ENCODE measurements at places on chromosomes 5 and 9.

DNA sequence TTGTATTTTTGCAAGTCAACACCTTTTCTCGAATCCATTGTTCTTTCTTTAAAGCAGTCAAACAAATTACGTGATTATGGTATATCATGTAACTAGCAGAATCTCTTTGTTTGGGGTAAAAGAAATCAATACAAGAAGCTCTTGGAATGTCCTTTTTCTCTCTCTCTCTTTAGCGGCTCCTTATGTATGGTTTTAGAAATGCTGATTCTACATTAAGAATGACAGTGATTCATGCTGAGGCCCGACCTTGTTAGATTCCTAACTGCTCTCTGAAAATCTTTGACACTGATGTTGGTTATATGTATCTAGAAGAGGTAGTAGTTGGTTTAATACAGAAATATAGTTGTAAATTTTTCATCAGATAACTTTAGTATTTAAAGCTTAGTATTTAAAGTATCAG lies 76.4 kb downstream of the SNX24 start:
- no peak for DNase-seq

DNA sequence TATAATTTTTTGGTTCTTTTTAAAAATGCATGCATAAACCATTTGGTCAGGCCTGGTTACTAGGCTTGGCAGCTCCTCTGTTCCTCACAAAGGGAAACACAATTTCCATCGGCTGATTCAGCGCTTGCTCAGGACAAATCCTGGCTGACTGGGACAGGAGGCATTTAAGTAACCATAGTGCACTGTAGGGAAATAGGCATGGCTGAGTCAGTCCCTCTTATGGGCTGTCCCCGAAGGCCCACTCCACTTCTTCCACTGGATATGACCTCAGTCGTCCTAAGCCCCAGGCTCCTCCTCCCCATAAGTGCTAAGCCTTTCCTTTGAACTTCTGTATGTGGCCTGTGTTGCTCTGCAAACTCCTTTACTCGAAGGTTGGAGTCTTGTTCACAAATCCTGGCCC lies 71.2 kb upstream of the GLIS3 start:
- no peak for DNase-seq

GRCh38 chr5:34460496-34460895 lies 195.6 kb upstream of the RAI14 start:
- DNase-seq = no peak

DNA sequence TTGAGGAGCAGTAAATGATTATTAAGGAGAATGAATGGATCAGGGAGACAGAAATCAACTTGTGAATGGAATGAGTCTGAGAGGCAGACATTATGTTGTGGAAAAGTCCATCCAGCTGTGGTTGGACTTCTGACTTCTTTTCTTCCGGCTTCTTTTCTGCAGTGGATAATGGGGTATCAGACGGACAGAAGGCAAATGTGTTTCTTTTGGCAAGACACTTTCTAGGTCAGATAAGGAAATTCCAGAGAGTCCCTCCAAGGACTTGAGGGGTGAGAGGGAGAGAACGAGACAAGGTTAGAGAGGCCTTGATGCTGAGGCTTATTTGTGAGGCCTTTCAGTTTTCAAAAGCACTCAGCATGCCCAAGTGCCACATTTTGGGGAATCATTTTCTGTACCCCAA lies 17.1 kb upstream of the GRHPR start:
- DNase-seq = no peak

DNA sequence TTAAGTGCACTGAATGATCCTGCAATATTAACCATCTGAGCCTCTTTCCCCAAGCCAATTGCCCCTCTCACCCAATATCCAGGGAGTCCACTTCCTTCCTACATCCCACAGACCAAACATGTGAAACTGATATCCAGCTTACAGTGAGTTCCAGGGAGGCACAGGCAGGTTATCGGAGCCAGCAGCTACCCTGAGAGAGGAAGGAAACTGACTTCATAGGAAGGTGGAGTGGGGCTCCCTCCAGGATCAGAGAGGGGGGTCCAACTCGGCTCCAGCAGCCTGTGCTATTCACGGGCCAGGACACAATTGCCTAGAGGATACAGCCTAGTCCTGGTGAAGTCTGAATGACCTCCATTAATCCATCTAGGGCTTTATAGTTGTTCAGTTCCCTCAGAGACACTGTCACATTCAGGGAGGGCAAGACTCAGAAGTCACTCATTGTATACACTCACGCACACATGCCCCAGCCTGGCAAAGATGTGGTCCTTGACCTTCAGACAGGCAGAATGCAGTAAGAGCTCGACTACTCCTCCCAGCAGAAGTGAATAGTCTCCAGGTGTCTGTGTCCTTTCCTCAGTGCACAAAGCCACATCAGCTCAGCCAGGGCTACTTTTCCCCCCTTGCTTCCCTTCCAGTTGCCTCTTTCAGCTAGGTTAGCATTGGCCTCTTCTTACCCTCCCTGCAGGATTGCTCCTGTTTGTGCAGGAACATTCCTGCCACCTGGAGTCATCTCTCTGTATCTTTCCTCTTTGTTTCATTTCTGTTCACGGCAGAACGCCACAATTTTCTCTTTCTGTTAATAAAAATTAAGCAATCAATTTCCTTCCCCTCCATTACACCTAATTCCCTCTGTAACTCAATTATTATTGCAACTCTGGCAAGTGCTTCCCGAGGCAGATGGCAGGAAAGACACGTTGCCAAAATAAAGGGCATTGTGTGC lies 501.7 kb downstream of the ARHGEF28 start:
- DNase-seq = no peak

DNA sequence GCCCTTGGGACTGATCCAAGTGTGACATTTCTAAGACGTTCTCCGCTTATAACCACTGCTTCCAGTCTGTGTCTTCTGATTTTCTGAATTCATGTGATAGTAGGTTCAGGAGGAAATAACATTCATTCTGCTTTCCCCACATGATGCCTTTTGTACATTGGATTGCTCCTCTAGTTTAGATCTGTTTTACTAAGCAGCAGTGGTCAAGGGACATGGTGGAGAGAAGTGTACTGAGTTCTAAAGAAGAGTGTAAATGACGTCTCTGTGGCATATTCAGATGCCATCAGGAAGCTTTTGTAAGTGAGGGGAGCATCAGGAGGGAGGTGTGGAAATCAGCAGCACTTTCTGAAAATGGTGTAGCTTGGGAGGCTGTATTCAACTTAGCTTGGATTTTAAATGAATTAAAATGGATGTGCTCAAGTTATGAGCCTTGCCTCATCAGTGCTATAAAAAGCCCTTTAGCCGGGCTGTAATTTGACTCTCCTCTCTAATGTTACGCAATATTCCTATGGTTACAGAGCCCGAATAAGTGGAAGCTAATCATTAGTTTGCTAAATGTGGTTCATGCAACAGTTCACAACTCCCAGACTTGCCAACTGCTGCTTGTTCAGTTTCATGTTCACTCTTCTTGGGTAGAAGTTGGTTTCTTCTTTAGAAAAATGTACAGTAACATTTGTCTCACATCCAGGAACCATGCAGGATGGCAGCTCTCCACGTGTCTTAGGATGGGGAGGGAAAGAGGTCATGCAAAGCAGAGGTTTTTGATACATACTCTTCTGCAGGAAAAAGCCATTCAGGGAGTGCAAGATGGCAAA lies 281.3 kb downstream of the ARHGAP26 start:
- DNase-seq = no peak

DNA sequence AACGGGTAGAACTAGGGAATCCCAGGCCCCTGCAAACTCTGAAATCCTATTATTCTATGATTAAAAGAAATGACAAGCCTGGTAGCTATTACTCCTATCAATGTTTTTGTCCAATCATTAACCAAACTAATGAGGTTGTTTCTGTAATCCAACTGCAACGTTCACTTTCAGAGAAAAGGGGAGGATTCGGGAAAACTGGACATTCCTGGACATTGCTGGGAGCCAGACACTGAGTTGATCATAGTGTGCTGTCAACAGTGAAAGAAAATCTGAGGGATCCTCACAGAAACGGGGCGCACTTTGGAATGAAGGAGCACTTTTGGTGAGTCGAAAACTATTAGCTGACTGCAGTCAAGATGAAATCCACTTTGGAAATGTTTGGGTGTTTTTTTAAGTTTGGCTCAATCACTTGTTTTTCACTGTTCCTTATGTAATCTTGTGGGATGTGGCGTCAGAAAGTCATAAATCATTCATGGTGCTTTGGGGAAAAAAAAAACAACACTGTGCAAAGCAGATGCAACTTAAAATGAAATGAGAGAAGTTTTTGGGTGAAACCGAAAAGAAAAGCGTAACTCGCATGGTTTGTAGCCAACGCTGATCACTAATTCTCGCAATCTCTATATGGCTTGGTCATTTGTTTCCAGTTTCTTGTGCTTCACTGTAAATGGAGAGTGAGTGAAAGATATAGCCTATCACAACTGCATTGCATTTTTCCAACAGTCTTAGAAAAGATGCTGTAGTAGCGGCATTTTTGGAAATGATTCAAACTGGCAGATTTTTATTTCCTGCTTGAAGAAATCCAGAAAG lies 51.2 kb upstream of the ADRA1B start:
- DNase-seq = no peak

DNA sequence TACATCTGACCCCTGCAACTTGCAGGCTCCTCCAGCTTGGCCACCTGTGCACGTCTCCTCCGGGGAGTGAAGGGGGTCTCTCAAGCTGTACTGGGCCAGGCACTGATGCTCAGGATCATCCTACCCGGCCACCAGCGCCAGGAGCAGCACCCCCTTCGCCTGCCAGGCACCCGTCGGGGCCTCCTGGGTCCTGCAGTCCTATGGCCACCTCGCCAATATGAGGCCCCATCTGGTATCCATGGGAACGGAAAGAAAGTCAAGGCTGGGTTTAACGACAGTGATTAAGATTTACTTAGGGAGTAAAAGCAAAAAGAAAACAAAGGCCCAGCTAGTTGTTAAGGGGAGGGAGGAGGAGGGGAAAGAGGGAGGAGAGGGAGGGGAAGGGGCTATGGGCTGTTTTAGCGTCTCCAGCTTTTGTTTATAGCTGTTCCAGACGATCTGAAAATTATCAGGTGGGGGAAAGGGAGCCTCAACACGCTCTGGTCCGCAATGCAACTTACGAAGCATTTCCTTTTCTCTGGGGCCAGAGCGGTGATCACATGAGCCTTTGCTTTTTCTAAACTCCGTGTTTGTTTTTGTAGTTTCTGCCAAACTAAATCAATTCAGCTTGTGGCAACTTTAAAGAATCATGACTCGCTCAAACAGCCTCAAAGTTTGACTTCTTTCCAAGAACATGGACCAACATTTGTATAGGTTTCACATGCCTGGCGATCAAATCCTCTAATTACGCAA lies 132.4 kb downstream of the ROR2 start:
- no peak for DNase-seq

DNA sequence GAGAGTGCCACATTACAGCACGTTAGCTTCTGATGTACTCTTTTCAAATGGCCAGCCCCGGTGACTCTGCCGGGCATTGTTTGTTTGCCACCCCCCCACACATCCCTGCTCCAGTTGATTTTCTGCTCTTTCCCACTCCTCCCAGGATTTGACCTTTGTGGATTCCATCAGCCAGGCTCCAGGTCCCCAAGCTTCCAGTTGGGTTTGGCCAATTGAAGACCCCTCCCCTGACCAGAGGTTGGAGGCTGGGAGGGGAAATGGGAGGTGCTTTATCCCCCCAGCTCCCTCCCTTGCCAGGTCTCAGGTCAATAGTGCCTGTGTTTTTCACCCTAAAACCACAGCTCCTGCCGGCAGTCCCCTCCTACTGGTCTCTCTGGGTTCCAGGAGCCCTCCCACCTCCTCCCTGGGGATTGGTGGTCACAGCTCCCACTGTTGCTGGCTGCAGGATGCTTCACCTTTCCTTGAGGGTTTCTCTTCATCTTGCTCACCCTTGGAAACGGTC lies 34.9 kb downstream of the IRF1 start:
- DNase-seq = peak; percentile 23

- DNase-seq = no peak
Observed at GRCh38 chr5:134506054-134507039, 19.1 kb upstream of the JADE2 start.

- no peak for DNase-seq
Observed at GRCh38 chr5:55699041-55699688, 13.0 kb downstream of the SLC38A9 start.

- no peak for DNase-seq
Observed at GRCh38 chr5:98454407-98454806, 319.1 kb upstream of the RGMB start.

GRCh38 chr9:133615186-133615585 lies 6.0 kb upstream of the FAM163B start:
- DNase-seq = no peak

GRCh38 chr9:110025551-110026170 lies 182.3 kb downstream of the C9orf152 start:
- no peak for DNase-seq

DNA sequence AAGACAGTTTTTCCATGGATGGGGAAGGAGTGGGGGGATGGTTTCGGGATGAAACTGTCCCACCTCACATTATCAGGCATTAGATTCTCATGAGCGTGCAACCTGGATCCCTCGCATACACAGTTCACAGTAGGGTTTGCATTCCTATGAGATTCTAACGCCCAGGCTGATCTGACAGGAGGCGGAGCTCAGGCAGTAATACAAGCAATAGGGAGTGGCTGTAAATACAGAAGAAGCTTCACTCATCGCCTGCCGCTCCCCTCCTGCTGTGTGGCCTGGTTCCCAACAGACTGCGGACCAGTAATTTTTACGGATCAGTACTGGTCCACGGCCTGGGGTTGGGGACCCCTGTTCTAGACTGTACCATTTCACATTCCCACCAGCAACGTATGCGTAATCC lies 68.3 kb upstream of the OTULINL start:
- no peak for DNase-seq

GRCh38 chr5:135986891-135987401 lies 32.2 kb upstream of the LECT2 start:
- no peak for DNase-seq

- DNase-seq = no peak
Observed at GRCh38 chr9:124342776-124343485, 72.3 kb downstream of the PSMB7 start.

DNA sequence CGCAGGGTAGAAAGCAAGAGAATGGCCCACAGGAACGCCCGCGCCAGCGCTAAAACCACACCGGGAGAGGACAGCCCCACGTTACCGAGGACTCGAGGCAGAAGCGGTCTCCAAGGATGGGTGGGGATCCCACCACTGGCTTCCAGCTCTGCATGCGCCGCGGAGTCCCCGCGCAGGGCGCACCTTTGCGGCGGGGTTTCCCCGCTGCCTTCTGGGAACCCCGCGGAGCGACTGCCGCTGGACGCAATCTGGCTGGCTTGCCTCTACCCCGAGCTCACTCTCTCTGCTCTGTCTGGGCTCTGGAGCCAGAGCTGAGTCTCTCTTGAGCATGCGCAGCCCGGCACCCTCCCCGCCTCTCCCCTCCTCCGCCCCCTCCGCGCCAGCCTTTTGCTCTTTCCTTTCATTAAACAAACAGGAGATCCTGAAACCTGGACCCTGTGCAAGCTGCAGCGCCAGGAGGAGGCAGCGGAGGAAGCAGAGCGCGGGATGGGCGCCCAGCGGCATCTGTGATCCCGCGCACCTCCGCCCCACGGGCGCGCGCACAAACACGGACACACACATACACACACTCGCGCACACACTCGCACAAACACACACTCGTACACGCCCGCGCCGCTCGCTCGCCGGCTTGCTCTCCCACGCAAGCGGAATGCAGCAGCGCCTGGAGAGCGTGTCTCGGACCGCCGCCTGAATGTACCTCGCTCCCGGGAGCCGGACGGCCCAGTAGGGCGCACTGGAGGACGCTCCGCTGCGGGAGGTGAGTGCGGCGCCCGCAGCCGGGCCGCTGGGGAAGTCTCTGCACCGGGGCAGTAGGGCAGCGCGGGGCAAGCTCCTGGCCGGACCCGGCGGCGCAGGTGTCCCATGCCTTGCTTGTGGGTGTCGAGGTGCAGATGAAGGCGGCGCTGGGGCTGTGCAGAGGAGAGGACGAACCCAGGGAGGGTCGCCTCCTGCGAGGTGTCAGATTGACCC lies at the start of gene PLPPR1:
TSS of gene PLPPR1 (plus strand) at position 382 of the 969 bp plus-strand sequence.
- no peak for DNase-seq

All from CD4-positive, alpha-beta T cell treated with Interleukin-12 subunit alpha and Interleukin-12 subunit beta, for 1 hour (primary cell).